Activated naive CD4-positive, alpha-beta T cell treated with anti-CD3 and anti-CD28 coated beads for 36 hours (primary cell): ENCODE measurements at places on chromosomes 11 and 22.

DNA sequence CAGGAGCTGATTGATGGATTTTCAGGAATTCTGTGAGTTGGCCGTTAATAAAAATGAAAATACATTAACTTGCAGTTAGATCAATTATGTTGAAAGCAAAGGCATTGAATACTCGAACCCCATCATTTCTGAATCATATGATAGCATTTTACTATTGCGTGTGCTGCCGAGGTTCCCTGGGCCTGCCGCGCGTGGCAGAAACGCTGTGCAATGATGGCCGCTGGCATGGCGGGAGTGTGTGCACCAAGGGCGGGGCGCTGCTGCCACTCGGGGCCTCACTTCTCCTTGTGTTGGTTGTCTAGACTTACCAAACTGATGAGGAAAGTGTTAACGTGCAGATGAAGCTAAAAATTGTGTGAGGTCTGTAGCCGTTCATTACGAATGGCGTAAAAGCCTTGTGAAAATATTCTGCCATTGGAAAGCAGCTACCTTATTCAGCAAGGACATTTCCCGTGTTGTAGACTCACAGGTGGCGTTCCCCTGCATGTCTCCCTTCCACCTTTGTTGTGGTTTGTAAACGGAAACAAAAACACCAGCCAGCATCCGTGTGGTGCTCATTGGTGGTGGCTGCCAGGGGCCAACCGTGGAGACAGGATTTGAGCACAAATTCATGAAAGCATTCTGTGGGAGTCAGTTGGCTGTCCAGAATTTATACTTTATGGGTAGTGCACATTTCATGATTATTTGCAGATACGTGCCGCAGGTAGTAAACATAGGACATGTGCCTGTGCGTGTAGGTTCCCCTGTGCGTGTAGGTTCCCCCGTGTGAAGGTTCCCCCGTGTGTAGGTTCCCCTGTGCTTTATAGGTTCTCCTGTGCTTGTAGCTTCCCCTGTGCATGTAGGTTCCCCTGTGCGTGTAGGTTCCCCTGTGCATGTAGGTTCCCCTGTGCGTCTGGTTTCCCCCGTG lies 5.9 kb upstream of the GRAMD4 start:
- peak; percentile 90 for DNase-seq

DNA sequence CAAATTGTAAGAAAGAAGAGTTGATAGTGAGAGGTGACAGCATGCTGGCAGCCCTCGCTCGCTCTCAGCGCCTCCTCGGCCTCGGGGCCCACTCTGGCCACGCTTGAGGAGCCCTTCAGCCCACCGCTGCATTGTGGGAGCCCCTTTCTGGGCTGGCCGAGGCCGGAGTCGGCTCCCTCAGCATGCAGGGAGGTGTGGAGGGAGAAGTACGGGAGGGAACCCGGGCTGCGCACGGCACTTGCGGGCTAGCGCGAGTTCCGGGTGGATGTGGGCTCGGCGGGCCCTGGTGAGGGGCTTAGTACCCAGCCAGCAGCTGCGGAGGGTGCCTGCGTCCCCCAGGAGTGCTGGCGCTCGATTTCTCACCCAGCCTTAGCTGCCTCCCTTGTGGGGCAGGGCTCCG lies 539.7 kb upstream of the CCDC179 start:
- no peak for DNase-seq

- DNase-seq, result no peak
Measured at GRCh38 chr11:122923302-122923701, 40.7 kb downstream of the JHY start.

DNA sequence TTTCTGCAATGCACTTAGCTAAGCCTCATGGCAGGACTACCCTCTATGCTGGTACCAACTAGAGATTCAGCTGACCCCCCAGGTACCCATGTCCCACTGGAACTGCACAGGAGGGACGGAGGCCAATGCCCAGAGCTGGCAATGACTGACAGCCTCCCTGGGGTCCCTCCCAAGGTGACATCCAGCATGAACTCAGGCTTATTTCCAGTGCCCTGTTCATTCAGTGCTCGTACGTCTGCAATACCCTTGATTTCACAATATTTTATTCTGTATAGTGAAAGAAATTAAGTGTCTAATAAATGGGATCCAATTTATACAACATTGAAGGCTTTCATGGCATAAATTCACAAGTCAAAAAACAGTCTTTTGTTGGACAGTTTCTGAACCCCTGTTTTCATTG lies 20.2 kb downstream of the ETS1 start:
- DNase-seq, result no peak
